ENCODE measurements at places on chromosomes 2 and 18. TPM values are rescaled to one million over a fixed set of nuclear protein-coding genes. Genes with fewer than 3 reads are reported as not detected.

Gene KCNS3
- not detected for total RNA-seq

Gene SLC23A3
- total RNA-seq: 4.7 TPM

Gene APLF
- 4.5 TPM for total RNA-seq

Gene SERPINB4
- not detected for total RNA-seq

Gene CFAP65
- not detected for total RNA-seq

DNA sequence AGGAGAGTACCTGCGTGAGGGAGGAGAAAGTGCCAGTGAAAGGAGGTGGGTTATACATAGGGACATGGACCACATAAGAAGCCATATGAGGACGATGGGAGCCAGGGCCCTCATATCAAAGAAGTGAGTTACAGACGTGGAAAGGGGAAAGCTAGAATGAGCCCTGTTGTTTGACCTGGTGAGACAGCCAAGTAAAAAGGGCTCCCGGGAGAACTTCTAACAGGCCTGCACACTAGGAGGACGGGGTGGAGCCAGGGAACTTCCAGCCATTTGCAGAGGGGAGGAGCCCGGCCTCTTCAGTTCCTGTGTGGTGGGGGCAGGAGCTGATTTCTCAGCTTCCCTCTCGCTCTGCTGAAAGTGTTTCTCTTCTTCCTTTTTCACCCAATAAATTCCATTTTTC is 84.1 kb upstream of the SLC66A3 start:
- H3K27me3 ChIP-seq: peaks cover 9% of the 10 kb centered on the region
- H3K4me3 ChIP-seq: no peak overlapping the region
- H3K4me1 ChIP-seq: no peaks in the 10 kb centered on the region
- no peak for DNase-seq
- no peaks in the 10 kb centered on the region for H3K36me3 ChIP-seq

GRCh38 chr2:96247896-96248295 is 17.9 kb downstream of the TMEM127 start:
- H3K4me3 ChIP-seq: no peak overlapping the region
- peaks cover 40% of the 10 kb centered on the region for H3K4me1 ChIP-seq
- peak overlapping the region; percentile 30 for H3K27ac ChIP-seq
- no peaks in the 10 kb centered on the region for H3K27me3 ChIP-seq
- peaks cover 17% of the 10 kb centered on the region for H3K36me3 ChIP-seq

DNA sequence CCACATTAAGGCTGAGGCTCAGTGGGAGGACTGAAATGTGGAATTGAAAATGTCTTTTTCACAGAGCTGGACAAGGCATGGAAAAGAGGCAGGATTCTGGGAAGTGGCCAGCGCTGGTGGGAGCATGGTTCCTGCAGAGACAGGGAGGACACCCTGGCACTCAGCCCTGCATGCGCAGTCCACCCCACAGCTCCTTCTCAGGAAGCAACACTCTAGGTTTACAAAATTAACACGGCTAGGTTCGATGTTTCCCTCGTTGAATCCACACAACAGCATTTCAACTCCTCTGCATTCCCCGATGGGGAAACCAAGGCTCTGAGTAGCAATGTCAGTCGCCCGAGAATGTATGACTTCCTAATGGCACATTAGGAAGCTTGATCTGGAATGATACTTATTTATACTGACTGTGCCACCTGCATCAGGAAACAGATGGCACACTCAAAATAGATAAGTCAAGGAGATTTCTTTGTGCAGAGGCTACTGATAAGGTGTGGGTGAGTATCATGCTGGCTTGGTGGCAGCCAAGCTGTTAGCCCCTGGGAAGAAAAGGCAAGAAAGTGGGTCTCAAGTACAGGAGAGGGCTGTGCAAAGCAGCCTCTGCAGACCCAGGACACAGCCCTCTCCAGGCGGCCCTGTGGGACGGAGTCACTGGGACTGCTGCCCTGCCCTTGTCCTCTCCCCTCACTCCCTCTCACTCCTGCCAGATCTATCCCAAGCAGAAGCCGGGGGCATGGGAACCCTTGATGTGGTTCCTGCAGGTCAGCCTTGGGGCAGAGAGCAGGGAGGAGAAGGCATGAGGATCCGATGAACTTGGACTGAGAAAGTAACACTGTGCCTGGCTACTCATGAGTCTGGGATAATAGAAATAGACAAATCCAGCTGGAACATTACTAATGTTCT is 158.4 kb upstream of the FHL2 start:
- no peaks in the 10 kb centered on the region for H3K36me3 ChIP-seq
- DNase-seq: no peak
- no peak overlapping the region for H3K4me3 ChIP-seq
- H3K27me3 ChIP-seq: peaks cover 46% of the 10 kb centered on the region
- H3K27ac ChIP-seq: no peak overlapping the region
- H3K4me1 ChIP-seq: no peaks in the 10 kb centered on the region

DNA sequence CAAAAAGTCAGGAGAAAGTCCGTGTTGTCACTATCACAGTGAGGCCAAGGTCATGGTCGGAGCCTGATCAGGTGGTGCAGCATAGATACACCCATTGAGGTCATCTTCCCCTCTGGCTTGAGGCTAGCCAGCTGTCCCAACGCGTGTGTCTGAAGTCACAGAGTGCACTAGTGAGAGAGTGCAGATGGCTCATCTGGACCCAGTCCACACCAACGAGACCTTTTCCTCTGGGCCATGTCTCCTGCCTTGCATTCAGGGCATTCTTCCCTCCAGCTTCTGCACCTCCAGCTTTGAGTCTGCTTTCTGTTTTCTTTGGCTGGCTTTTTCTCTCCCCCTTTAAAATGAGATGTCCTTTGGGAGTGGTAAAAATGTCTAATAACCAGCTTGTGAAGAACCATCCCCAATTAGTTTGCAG is 146.9 kb downstream of the TDRD15 start:
- H3K27ac ChIP-seq: no peak overlapping the region
- H3K4me1 ChIP-seq: no peaks in the 10 kb centered on the region
- no peaks in the 10 kb centered on the region for H3K27me3 ChIP-seq
- H3K4me3 ChIP-seq: no peak overlapping the region
- H3K36me3 ChIP-seq: no peaks in the 10 kb centered on the region

- no peak overlapping the region for H3K27ac ChIP-seq
- H3K27me3 ChIP-seq: no peaks in the 10 kb centered on the region
- H3K4me3 ChIP-seq: no peak overlapping the region
- no peaks in the 10 kb centered on the region for H3K36me3 ChIP-seq
- H3K4me1 ChIP-seq: no peaks in the 10 kb centered on the region
These were observed 1118.7 kb downstream of the SUCLG1 start for GRCh38 chr2:83340424-83340823.

- no peaks in the 10 kb centered on the region for H3K27me3 ChIP-seq
- H3K4me1 ChIP-seq: peaks cover 2% of the 10 kb centered on the region
- H3K27ac ChIP-seq: no peak overlapping the region
These were observed 217.7 kb downstream of the EIPR1 start for GRCh38 chr2:3159782-3160545.

GRCh38 chr2:39483534-39483933 is 46.4 kb upstream of the MAP4K3 start:
- H3K4me1 ChIP-seq: no peaks in the 10 kb centered on the region
- no peak overlapping the region for H3K27ac ChIP-seq
- H3K27me3 ChIP-seq: peaks cover 10% of the 10 kb centered on the region
- DNase-seq: no peak

GRCh38 chr2:231191896-231192872 is 6.2 kb upstream of the ARMC9 start:
- H3K4me1 ChIP-seq: no peaks in the 10 kb centered on the region
- H3K27ac ChIP-seq: no peak overlapping the region
- no peaks in the 10 kb centered on the region for H3K36me3 ChIP-seq
- H3K4me3 ChIP-seq: no peak overlapping the region
- peaks cover 44% of the 10 kb centered on the region for H3K27me3 ChIP-seq

- peaks cover 13% of the 10 kb centered on the region for H3K4me1 ChIP-seq
- H3K27ac ChIP-seq: no peak overlapping the region
- H3K27me3 ChIP-seq: no peaks in the 10 kb centered on the region
- peaks cover 3% of the 10 kb centered on the region for H3K36me3 ChIP-seq
- DNase-seq: no peak
These were observed 37.1 kb downstream of the NHEJ1 start for GRCh38 chr2:219123356-219124135.

- H3K4me3 ChIP-seq: no peak overlapping the region
- H3K27me3 ChIP-seq: peaks cover 3% of the 10 kb centered on the region
- DNase-seq: no peak
- H3K36me3 ChIP-seq: no peaks in the 10 kb centered on the region
- H3K27ac ChIP-seq: no peak overlapping the region
- no peaks in the 10 kb centered on the region for H3K4me1 ChIP-seq
These were observed 104.4 kb upstream of the GLI2 start for GRCh38 chr2:120631236-120631635.

- no peak overlapping the region for H3K27ac ChIP-seq
- H3K36me3 ChIP-seq: peaks cover 26% of the 10 kb centered on the region
- no peak overlapping the region for H3K4me3 ChIP-seq
- no peaks in the 10 kb centered on the region for H3K27me3 ChIP-seq
- no peak for DNase-seq
These were observed 62.8 kb downstream of the ICA1L start for GRCh38 chr2:202808754-202809153.

GRCh38 chr2:38465789-38466127 is 88.7 kb upstream of the ATL2 start:
- H3K36me3 ChIP-seq: no peaks in the 10 kb centered on the region
- H3K27ac ChIP-seq: no peak overlapping the region
- no peak overlapping the region for H3K4me3 ChIP-seq
- H3K4me1 ChIP-seq: peaks cover 9% of the 10 kb centered on the region
- H3K27me3 ChIP-seq: peaks cover 3% of the 10 kb centered on the region

- no peaks in the 10 kb centered on the region for H3K27me3 ChIP-seq
- no peak overlapping the region for H3K27ac ChIP-seq
- H3K4me1 ChIP-seq: no peaks in the 10 kb centered on the region
- DNase-seq: no peak
These were observed 299.4 kb downstream of the AGAP1 start for GRCh38 chr2:235793163-235793752.
